ENCODE measurements at places on chromosomes 16 and 17.
A peak's percentile ranks its signal among the peaks of the same experiment; 100 is the strongest.

GRCh38 chr16:28846933-28847273 lies 755 bp upstream of the TUFM start:
- DNase-seq = no peak

DNA sequence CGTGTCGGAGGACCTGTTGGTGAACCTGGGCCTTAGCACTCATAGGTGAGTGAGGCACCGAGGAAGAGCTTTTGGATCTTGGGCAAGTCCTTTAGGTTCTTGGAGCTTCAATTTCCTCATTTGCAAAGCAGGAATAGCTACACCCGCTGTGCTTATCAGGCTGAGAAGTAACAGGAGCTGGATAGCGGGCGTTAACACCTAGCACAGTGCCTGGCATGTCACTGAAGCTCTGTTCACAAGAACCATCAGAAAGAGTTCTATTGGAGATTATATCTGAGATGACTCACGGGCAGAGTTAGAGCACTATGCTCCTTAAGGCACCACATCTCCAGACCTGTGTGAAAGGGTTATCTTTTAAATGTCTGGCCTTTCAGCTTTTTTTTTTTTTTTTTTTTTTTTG lies 12.8 kb downstream of the MEOX1 start:
- DNase-seq = no peak

DNA sequence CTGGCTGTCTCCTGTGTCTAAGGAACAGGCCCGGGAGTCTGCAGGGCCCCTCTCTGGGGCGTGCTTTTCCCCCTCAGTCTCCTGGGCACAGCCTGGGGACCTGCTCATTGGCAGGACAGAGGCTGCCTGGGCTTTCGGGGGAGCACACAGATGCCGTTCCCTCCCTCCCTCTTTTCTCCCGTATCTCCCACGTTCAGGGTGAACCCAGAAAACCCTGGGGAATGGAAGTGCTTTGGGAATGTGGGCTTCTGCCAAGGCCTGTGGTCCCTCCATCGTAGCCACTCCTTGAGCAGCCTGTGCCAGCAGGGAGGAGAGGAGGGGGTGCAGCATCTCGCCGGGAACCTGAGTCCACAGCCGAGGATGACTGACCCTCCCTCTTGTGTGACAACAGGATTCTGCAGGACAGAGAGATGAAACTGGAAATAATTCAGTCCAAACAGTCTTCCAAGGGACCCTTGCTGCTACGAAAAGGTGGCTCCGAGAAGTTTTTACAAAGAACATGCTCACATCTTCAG lies 52.0 kb downstream of the RNF213 start:
- DNase-seq = no peak

DNA sequence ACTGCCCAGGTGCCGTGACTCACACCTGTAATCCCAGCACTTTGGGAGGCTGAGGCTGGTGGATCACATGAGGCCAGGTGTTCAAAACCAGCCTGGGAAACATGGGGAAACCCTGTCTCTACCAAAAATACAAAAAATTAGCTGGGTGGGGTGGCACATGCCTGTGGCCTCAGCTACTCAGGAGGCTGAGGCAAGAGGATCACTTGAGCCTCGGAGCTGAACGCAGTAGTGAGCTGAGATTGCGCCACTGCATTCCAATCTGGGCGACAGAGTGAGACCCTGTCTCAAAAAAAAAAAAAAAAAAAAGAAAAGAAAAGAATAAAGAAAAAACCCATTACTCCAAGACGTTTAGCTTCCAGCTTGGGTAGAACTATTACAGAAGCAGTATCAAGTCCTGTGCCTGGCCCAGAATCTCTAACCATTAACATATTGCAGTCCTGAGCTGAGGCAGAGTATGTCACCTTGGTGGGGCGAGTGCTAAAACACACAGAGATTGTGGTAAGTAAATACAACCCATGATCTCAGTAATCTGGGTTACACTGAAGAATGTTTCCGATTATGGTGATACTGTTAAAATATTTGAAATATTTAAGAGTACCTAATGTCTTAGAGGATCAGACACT lies 23.2 kb upstream of the CFAP20 start:
- no peak for DNase-seq

- peak; percentile 76 for DNase-seq
These were observed 143.8 kb upstream of the CRHR1 start for GRCh38 chr17:45640141-45640850.

GRCh38 chr16:2296661-2297505 lies 29.0 kb upstream of the RNPS1 start:
- DNase-seq = peak; percentile 44

- DNase-seq = peak; percentile 41
These were observed 1.1 kb upstream of the CAPN15 start for GRCh38 chr16:526181-527014.

DNA sequence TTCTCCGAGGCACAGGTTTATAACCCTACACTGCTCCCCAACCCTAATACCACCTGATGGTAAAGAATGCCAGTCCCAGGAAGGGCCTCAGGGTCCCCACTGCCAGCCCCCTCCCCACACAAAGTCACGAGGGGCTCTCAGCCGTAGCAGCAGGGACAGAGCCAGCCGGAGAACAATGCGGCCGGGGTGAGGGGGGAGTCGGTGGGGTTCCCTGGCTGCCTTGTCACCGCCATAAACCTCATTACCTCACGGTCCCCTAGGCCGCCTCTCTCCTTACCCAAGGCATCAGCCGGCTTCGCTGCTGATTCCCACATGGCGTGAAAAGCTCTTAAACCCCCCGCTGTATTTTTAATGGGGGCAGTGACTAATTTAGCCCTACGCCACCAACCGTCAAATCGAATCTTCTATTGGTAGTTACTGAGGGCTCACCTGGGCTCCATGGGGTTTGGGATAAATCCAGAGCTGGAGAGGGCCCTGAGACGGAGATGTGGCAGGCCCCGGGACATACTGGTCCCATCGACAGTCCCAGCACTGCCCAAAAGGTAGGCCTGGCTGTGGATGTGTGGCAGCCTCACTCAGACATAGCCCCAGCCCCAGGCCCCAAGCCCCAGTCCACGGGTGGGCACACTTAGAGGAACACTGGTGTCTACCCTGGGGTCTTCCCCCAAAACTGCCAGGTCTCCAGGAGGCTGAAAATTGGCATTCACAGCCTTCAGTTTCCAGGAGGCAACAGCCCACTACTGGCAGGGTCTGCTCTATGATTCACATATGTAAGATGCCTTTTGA lies 115.3 kb downstream of the C16orf78 start:
- DNase-seq = no peak

Data from fibroblast of mammary gland (primary cell).